ENCODE measurements at places on chromosomes 13 and 19. TPM values are rescaled to one million over a fixed set of nuclear protein-coding genes. Genes with fewer than 3 reads are reported as not detected.

GRCh38 chr19:10766049-10766623 is 48.3 kb downstream of the DNM2 start:
- H3K4me1 ChIP-seq, result peaks cover 9% of the 10 kb centered on the region
- no peak for DNase-seq
- no peak overlapping the region for H3K27ac ChIP-seq
- no peak overlapping the region for H3K4me3 ChIP-seq
- no peaks in the 10 kb centered on the region for H3K27me3 ChIP-seq

DNA sequence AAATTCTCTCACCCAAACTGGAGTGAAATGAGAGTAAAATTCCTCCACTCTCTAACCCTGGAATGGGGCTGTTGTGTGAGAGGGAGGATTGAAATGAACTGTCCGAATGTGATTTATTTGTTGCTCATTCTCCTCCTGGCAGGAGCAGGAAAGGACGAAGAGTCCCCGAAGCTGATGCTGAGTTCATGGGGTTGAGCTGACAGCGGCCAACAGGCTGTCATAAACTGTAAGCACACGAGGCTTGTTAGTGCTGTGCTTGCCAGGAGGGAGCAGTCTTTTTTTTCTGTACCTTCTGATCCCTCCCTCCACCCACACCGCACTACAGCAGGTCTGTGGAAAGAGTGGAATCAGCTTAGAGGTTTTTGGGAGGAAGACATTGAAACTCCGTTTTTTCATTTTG is 33.1 kb upstream of the ZNF331 start:
- no peaks in the 10 kb centered on the region for H3K4me1 ChIP-seq
- H3K4me3 ChIP-seq, result no peak overlapping the region
- DNase-seq, result no peak
- H3K27me3 ChIP-seq, result peaks cover 19% of the 10 kb centered on the region
- no peak overlapping the region for H3K27ac ChIP-seq

GRCh38 chr13:22285867-22286266 is 615.0 kb downstream of the FGF9 start:
- no peaks in the 10 kb centered on the region for H3K27me3 ChIP-seq
- no peak for DNase-seq
- no peaks in the 10 kb centered on the region for H3K4me1 ChIP-seq
- H3K4me3 ChIP-seq, result no peak overlapping the region
- H3K36me3 ChIP-seq, result no peaks in the 10 kb centered on the region
- H3K27ac ChIP-seq, result no peak overlapping the region

- H3K4me1 ChIP-seq, result no peaks in the 10 kb centered on the region
- no peak overlapping the region for H3K4me3 ChIP-seq
- no peak for DNase-seq
- no peaks in the 10 kb centered on the region for H3K27me3 ChIP-seq
These were observed 267.6 kb upstream of the SLITRK6 start for GRCh38 chr13:86066611-86067365.

- no peak overlapping the region for H3K4me3 ChIP-seq
- DNase-seq, result no peak
- no peak overlapping the region for H3K27ac ChIP-seq
- H3K27me3 ChIP-seq, result no peaks in the 10 kb centered on the region
These were observed 36.7 kb downstream of the TMEM161A start for GRCh38 chr19:19101540-19101939.

- peaks cover 6% of the 10 kb centered on the region for H3K36me3 ChIP-seq
- peak; percentile 99 for DNase-seq
These were observed at the start of gene FGF22 for GRCh38 chr19:639253-640160. Gene FGF22 (plus strand): TSS chr19:639879. CDS start chr19:639926, 47 bp downstream.

Gene ENOX1
- not detected for total RNA-seq

- no peaks in the 10 kb centered on the region for H3K27me3 ChIP-seq
- H3K4me3 ChIP-seq, result no peak overlapping the region
- peaks cover 65% of the 10 kb centered on the region for H3K4me1 ChIP-seq
- peak overlapping the region; percentile 20 for H3K27ac ChIP-seq
- no peak for DNase-seq
- H3K36me3 ChIP-seq, result peaks cover 55% of the 10 kb centered on the region
These were observed 3.9 kb downstream of the RPL28 start for GRCh38 chr19:55389386-55390317.

Gene SLC6A16
- 0.95 TPM for total RNA-seq

Gene AXL
- total RNA-seq, result 3.0 TPM

- H3K4me1 ChIP-seq, result peaks cover 23% of the 10 kb centered on the region
- no peak for DNase-seq
- peak overlapping the region; percentile 35 for H3K4me3 ChIP-seq
- peaks cover 40% of the 10 kb centered on the region for H3K36me3 ChIP-seq
- H3K27me3 ChIP-seq, result no peaks in the 10 kb centered on the region
These were observed 895 bp downstream of the B3GNT8 start for GRCh38 chr19:41426116-41426841.

DNA sequence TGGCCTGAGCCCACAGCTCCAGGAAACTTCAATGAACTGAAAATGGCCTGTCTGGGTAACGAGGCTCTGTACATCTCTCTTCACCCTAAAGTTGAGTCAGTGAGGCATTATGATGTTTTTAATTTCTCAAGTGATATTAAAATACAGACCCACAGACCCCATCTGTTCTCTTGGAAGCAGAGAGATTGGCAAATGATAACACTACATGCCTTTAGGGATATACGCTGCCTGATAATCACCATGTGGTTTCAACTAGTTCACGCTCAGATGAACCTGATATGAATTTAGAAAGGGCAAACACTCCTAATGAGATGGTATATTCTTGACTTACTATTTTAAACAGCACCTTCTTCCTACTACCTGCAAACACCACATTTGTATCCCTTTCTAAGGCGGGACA is 127.5 kb downstream of the RFC3 start:
- no peaks in the 10 kb centered on the region for H3K4me1 ChIP-seq
- H3K27me3 ChIP-seq, result no peaks in the 10 kb centered on the region
- no peak overlapping the region for H3K4me3 ChIP-seq
- H3K36me3 ChIP-seq, result no peaks in the 10 kb centered on the region

DNA sequence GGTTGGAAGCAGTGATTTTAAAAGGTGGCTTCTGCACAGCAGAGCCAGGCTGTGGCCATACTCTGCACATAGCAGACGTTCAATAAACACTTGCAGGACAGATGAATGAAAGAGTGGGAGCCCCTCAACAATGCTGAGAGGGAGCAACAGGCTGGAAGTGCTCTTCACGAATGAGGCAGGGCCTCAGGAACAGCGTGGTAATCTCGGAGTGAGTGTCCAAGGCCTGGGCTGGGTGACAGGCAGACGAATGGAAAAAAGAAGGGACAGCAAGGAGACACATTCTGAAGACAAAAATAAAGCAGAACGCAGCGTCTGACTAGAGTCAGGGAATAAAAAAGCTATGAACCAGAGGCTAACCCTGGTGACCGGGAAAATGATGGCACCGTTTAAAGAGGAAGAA is 11.1 kb downstream of the GJA3 start:
- H3K36me3 ChIP-seq, result no peaks in the 10 kb centered on the region
- no peaks in the 10 kb centered on the region for H3K4me1 ChIP-seq
- no peak for DNase-seq
- H3K27me3 ChIP-seq, result peaks cover 32% of the 10 kb centered on the region
- no peak overlapping the region for H3K27ac ChIP-seq
- H3K4me3 ChIP-seq, result no peak overlapping the region

DNA sequence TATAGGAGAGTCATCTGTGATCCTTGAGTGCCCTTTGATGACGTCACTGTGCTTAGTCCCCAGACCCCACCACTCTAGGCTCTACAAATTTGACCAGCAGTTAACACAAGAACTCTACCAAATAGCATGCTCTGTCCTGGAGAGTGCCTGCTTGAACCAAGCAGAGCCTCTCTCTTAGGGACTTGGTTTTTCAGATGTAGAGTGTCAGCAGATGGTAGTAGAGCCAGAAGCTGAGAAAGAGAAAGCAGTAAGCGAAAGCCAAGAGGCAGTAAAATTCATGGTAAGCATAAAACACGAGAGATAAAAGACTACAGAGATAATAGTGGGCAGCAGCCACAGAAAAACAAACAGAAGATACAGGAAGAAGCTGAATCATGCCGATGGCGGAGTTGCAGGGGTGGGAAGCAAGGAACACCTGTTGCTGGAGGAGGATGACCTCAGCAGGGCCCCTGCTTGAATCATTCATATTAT is 193.3 kb downstream of the SLC7A1 start:
- H3K27me3 ChIP-seq, result no peaks in the 10 kb centered on the region
- H3K4me3 ChIP-seq, result no peak overlapping the region
- no peaks in the 10 kb centered on the region for H3K4me1 ChIP-seq
- H3K36me3 ChIP-seq, result no peaks in the 10 kb centered on the region
- H3K27ac ChIP-seq, result no peak overlapping the region

DNA sequence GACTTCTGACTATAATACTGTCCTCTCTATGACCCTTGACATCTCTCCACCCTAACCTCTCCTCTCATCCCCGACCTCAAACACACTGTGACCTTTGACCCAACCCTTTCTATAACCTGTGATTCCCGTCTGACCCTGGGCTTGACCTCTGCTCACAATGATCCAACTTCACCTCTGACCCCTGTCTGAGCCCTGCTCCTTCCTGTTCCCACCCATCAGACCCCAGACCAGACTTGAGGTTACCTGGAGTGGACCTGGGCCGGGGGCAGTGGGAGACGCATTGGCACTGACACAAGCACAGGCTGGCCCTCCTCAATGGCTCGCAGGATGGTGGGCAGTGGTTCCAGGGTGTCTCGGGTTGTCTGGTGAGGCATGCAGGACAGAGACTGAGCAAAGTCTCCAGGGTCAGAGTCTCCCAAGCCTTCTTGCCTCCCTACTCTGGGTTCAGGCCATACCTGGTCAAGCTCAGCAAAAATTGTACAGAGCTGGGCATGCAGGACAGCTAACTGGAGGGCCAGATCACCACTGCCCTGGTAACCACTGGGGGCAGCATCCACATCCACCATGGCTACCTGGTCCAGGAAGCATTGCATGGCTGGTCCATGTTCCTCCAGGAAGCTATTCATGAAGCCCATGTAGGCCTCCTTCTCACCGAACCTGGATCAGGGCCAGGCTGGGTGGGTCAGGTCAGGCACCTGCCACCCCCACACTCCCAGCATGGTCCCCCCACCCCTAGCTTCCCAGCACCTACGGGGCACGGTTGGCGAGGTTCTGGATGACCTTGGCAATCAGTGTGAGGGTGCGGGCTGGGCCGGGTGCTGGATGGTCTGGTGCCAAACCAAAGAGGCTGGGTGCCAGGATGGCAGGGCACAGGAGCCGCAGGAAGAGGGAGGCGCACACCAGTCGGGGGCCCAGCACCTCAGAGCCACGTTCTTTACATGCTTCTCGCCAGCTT is 4.4 kb upstream of the WIZ start:
- no peak for DNase-seq
- no peaks in the 10 kb centered on the region for H3K36me3 ChIP-seq
- peaks cover 22% of the 10 kb centered on the region for H3K4me1 ChIP-seq
- H3K27ac ChIP-seq, result no peak overlapping the region
- no peaks in the 10 kb centered on the region for H3K27me3 ChIP-seq
- no peak overlapping the region for H3K4me3 ChIP-seq

Gene CYP2A6
- total RNA-seq, result 0.31 TPM

Gene TMEM255B
- 0.75 TPM for total RNA-seq

Gene PSG3
- total RNA-seq, result not detected

DNA sequence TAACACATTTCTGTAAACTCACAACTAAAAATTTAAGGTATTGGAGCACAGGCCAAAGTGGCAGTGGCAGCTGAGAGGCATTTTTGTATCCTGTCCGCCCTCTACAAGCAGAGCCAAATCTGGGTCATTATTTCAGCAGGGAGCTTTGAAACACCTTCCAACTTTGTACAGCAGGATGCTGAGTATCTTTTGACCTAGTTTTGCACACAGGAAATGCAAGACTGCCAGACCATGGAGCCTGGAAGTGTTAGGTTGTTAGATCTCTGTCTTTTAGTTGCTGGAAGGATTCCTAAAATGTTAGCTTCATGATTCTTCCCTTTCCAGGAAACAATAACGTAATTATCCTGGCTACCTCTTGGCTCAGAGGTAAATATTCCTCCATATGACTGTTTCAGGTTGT is 148.6 kb upstream of the ATXN8OS start:
- no peak overlapping the region for H3K27ac ChIP-seq
- no peaks in the 10 kb centered on the region for H3K4me1 ChIP-seq
- H3K27me3 ChIP-seq, result no peaks in the 10 kb centered on the region
- no peak for DNase-seq

DNA sequence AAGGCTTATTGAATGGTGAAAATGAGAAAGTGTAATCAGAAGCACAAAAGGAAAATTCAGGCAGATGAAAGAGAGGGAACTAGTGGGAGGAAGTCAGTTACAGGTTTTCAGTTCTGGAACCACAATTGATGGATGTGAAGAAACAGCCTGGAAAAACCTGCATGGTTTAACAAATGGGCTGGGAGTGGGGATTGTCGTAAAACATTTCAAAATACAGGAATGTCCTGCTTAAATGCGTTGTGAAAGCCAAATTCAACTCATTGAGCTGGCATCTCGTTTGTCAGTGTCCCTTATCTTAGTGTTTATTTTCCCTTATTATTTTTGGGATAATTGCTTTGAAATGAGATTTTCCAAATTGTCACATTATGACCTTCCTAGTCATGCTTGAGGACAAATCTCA is 106.5 kb upstream of the RFC3 start:
- no peak overlapping the region for H3K4me3 ChIP-seq
- DNase-seq, result no peak
- H3K4me1 ChIP-seq, result no peaks in the 10 kb centered on the region
- H3K36me3 ChIP-seq, result no peaks in the 10 kb centered on the region
- no peaks in the 10 kb centered on the region for H3K27me3 ChIP-seq

DNA sequence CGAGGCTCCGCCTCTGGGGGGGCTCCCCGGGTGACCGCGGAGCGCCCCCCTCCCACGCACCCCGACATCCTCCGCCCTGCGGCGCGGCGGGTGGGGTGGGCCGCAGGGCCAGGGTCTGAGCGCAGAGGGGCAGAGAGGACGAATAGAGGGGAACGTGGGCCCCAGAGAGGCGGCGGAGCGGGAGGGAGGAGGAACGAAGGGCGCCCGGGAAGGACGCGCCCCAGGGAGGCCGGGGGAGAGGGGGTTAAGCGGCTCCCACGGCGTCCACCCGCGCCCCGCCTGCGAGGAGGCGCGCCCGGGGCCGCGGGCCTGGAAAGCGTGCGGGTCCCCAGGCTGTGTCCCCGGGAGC is 1.0 kb downstream of the HCN2 start:
- H3K4me3 ChIP-seq, result peak overlapping the region; percentile 28
- H3K27ac ChIP-seq, result no peak overlapping the region
- H3K27me3 ChIP-seq, result peaks cover 31% of the 10 kb centered on the region
- H3K4me1 ChIP-seq, result peaks cover 80% of the 10 kb centered on the region
- no peak for DNase-seq
- H3K36me3 ChIP-seq, result no peaks in the 10 kb centered on the region

Gene NKG7
- total RNA-seq, result 0.47 TPM
